ENCODE measurements at places on chromosomes 5 and 9.

- no peak for DNase-seq
Observed at GRCh38 chr5:133150909-133151544, 99.2 kb downstream of the HSPA4 start.

DNA sequence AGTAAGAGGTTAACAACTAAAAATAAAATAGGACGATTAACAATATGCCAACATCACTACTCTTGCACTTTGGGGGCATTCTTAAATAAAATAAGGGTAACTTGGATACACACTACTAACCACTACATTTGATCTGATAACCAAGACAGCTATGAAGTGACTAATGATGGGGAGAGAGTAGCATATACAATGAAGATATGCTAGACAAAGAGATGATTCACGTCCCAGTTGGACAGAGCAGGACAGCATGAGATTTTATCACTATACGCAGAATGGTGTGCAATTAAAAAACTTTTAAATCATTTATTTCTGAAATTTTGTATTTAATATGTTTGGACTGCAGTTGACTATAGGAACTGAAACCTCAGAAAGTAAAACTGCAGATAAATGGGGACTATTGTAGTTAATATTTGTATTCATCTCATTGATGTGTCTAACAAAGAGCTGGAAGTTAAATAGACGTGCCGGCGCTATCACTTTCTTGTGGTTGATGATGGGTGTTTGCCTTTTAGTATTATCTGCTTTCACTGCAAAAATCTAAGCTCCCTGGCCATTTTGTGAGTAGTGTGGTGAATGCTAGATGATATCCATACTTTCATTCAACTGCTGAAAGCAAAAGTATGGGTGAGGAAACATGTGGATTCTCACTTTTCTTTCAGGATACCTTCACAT lies 18.7 kb downstream of the GIN1 start:
- DNase-seq = no peak

DNA sequence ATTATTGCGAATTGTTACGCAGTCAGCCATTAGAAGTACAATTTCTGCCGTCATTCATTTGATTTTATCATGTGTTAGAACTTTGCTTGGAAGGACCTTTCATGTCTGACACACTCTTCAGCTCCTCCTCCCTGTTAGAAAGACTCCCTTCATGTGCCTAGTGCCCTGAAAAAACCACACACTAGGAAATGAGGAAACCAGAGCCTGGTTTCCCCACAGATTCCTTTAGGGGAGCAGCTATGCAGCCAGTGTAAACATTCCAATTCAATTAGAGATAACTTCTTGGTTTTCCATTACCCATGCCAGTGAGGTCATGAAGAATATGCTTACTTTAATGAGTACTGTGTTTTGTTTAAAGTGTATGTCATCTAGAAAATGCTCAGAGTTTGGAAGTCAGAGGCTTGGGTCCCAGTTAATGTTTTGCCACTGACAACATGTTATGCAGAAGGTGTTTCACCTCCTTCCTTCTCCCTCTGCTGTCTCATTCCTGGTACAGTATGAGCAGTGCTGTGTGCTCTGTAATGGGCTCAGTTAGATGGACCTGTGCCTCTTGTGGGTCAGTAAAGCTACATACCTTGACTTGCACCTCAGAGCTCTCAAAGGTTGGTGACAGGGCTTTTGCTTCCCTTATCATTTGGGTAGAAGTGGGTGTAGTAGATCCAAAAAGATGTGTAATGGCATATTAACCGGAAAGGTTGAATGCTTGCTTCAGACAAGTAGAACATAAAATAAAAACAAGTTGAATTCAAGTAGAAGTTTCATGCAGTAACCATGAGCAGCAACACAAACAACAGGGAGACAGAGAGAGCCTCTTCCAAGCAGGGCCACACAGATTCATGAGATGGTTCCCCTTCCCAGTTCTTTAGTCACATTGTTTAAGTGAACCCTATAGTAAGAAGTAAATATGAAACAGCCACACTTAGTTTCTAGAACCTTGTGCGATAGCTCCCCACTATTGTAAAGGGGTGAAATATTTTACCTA lies 52.6 kb upstream of the TNFAIP8 start:
- no peak for DNase-seq

DNA sequence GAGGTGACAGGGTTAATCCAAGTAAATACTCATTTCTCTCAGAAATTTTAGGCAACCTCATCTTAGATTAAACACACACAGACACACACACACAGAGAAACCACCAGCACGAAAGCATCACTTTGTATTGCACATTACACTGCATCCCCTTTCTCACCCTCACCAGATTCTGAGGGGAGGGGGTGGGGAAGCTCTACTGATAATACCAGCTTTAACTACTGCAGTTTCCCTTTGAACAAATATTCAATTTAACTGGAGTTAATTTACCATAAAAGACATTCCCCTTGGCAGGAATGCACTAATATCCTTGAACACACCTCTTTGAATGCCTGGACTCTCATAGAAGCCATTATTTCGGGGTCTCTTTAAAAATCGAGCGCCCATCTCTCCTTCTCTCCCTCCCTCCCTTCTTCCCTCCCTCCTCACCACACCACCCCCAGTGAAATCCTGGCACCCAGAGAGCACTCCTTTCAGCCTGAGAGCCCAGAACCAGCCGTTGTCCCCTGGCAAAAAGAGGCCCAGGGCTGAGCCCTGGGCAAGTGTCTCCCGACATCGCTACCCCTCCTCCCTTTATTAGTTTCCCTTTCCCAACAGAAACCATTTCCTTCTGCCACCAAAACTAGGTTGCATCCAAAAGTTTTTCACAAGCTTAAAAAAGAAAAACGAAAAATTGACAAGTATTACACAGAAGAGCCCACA lies 2.8 kb upstream of the NFIB start:
- DNase-seq = no peak

- DNase-seq = peak; percentile 5
Observed at GRCh38 chr9:35774907-35775635, 16.3 kb upstream of the NPR2 start.

- no peak for DNase-seq
Observed at GRCh38 chr5:170252720-170253350, 20.1 kb downstream of the C5orf58 start.

DNA sequence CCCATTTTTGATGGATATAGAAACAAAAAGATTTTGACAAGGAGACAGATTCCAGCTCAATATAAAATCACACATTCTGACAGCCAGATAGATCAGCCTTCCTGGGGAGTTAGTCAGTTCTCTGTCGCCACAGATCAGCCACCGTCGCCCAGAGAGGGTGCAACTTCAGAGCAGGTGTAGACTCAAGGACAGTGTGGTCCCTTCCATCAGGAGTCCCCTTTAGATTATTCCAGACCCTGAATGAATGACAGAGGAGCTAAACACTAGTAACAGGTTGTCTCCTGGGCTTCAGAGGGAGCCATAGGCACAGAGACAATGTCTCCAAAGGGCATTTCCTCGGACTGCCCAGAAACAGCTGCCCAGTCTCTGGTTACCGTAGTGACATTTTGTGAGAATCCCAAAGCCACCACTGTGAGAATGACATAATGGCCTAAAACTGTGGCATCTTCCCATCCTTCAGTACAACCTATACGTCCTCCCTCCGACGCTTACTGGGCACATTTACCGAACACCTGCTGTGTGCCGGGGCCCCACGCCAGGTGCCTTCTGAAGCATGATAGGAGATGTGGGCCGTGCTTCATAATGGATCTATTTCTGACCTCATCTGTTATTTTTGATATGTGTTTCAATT lies 47.4 kb upstream of the SLC2A8 start:
- DNase-seq = peak; percentile 49

- DNase-seq = no peak
Observed at GRCh38 chr5:68200288-68200687, 15.3 kb upstream of the PIK3R1 start.

DNA sequence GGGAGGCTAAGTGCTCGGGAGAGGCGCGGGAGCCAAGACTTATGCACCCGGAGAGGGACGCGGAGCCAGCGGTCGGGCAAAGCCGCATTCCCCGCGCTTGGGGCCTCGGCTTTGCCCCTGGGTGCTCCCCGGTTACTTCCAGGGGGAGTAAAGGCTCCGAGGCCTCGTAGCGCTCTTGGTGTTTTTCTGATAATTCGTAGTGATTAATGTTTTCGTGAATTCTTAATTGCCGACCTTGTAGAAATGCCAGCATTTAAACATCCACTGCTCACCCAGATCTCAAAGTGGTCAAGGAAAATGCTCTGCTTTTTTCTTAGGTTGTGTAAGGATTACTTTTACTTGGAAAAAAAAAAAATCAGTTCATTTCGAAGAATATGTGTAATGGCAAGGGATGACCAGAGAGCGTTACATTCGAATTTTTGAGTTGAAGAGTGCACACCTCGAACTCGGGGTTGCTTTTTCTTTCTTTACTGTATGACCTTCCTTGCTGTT lies 654 bp upstream of the TUT7 start:
- DNase-seq = peak; percentile 43

DNA sequence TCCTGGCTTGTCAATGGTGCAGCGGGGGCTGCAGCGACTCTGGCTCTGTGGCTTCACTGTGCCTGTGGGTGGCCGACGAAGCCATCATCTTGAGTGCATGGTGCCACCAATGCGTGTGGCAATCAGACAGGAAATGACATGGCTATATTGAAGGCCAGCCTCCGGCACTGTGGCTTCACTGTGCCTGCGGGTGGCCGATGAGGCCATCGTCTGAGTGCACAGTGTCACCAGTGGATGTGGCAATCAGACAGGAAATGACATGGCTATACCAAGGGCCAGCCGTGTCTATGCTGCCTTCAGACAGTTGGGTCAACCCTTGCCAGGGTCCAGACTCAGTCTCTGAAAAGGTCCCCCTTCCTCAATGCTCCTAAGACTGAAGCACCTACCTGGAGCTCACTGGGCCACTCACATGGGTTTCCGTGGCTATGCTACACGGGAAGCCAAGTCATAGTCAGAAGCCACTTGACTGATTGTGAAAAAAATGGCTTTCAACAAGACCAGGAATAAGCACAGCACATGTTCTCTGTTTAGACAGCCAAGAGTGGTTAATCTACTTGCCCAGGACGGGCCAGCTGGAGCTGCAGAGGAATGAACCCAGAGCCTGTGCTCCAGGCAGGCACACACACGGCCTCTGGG lies 67.5 kb upstream of the S1PR3 start:
- DNase-seq = no peak

GRCh38 chr5:104932431-104932830 lies 1369.8 kb upstream of the NUDT12 start:
- no peak for DNase-seq

- DNase-seq = no peak
Observed at GRCh38 chr5:133247881-133248624, 196.2 kb downstream of the HSPA4 start.

DNA sequence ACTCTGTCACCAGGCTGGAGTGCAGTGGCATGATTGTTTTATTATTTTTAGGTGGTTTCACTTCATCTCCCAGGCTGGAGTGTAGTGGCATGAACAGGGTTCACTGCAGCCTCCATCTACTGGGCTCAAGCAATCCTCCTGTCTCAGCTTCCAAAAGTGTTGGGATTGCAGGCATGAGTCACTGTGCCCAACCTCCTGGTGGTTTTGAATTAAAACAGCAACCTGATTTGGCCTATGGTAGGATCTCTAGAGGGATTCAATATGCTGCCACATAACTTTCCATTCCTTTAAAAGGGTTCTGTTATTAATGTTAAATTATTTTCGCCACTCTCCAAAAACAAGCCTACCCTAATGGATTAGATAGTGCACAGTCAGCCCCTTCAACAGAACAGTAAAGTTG lies 9.9 kb upstream of the HSPA4 start:
- no peak for DNase-seq

- DNase-seq = no peak
Observed at GRCh38 chr9:137820161-137820855, 57.3 kb upstream of the CACNA1B start.

GRCh38 chr5:59959330-59959729 lies 65.8 kb upstream of the PDE4D start:
- no peak for DNase-seq

- DNase-seq = no peak
Observed at GRCh38 chr9:114464281-114465051, 40.8 kb downstream of the WHRN start.

GRCh38 chr9:88433583-88434255 lies 45.5 kb downstream of the SPIN1 start:
- DNase-seq = no peak

GRCh38 chr5:35926389-35927051 lies 11.9 kb downstream of the CAPSL start:
- DNase-seq = peak; percentile 77

DNA sequence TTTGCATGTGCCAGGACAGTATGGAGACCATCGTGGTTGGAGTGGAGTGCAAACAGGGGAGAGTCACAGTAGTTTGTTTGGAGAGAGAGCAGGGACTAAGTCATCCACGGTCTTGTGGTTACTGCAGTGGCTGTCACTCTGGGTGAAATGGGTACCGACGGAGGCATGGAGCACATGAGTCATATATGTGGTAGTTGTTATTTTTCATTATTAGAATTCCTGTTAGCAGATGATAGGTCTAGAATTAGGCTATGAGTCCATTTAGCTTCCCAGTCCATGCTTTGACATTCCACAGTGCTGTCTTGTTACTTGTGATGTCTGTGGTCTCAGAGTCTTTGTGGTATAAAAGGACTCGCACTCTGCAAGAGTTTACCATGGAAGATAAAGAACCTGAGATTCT lies 303.9 kb downstream of the DMRT2 start:
- DNase-seq = no peak

DNA sequence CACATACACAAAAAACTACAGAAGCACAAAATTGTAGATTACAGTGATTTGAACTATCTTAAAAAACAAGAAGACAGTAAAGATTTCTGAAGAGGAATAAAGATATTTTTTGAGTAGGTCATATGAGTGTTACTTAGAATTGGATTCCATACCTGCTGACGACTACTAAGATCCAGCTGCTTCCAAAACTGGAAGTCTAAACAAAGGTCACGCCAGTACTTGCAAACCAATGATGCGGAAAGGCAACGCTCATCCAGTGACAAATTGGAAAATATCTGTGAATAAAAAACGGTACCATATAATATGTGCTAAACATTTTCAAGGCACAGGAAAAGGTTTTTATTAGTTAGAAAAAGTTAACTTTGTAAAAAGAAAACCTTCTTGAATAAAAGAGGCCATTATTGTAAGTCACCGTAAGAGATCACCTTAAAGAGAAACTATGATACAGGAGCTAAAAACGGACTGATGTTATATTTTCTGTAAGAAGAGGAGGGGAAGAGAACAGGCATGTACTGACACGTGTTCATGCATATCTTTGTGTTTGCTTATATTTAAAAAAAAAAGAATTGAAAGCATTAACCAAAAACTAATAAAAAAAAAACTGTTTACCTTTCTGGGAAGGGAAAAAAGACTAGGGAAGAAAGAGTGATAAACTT lies 14.1 kb downstream of the FBXL17 start:
- DNase-seq = peak; percentile 80

GRCh38 chr9:115291841-115292240 lies 173.9 kb upstream of the TNC start:
- DNase-seq = no peak

Measured in NCI-H2171 treated with DMSO at 0.1 percent for 48 hours (cell line).